Tibial artery (tissue), 4 donors: ENCODE measurements at places on chromosomes 16 and 17.

DNA sequence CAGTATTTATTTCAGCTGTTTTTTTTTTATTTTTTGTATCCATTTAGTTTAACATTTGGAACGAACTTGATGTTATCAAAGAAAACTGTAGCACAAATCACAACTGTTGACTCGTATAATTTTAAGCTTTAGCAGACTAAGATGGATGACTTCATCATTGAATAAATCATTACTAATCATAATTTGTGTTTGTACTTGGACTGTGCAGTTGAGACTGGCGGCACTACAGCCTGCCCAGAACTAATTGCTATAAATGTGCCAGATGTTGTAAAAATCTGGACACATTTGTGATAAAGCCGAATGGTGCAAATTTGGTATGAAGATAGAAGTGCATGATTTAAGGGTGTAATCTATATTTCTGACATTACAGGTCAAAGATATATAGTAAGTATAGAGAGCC is 897.7 kb upstream of the CDH8 start:
- no peak for DNase-seq

- DNase-seq: no peak
Observed at GRCh38 chr17:34820922-34821321, 140.3 kb downstream of the CCT6B start.

- peak; percentile 80 for DNase-seq
Observed at GRCh38 chr16:3157229-3158025, 22.6 kb downstream of the ZNF213 start.

GRCh38 chr17:73090396-73091202 is 1.9 kb downstream of the SLC39A11 start:
- DNase-seq: no peak

GRCh38 chr16:76123966-76124365 is 153.2 kb upstream of the CNTNAP4 start:
- no peak for DNase-seq

- DNase-seq: no peak
Observed at GRCh38 chr17:347309-347899, 5.2 kb downstream of the RPH3AL start.

GRCh38 chr16:57906382-57907316 is 64.3 kb downstream of the CNGB1 start:
- no peak for DNase-seq

DNA sequence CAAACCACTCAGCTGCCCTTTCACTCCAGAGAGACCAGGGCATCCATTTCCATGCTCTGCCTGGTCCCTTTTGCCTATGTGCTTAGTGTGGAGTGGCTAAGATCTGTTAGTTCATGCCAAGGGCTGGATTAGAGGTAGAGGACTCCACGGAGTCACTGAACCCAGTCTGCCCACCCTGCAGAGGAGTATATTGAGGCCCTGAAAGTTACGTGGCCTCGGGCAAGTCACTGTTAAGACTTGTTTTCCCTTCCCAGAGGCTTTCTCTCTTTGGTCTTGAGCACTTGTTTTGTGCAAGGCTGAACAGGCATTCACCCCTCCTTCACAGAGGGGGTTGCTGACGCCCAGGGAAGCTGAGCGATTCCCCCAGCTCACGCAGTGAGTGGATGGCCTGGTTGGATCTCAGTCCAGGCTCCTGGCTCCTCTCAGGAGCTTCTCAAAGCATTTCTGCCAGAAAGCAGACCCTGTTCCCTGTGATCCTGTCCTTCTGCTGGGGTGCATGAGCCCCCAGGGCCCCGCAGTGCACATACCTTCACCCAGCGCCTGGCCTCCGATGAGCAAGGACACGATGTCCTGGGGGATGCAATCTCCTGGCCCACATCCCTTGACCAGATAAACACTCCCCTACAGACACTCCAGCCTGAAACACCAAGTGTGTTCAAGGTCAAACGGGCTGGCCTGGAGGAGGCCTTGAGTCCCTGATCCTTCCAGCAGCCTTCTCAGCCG is 153.4 kb upstream of the GSE1 start:
- DNase-seq: no peak

DNA sequence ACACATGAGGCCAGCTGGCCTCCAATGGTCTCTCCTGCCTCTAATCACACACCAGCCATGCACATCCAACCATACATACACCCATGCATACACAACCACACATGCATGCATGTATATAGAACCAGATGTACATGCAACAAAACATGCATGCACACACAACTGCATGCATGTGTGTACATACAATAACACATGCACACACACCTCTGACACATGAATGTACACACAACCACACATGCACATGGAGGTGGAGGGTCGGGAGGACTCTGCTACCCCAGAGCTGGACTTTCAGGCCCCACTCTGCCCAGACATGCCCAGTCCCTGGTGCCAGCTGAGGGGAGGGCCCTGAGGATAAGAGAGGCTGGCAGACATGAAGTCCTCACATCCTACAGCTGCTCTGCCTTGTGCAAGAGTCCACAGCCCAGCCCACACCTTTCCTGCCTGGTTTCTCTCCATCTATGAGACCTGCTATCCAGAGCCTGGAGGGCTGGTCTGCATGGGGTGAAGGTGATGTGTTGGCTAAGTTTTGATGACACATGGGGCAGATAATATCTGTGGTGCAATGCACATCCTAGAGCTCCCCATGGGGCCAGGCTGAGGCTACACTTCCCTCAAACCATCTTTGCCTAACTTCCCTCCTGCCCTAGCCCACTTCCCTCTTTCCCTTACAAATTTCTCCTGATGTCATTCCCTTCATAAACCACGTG is 50.9 kb upstream of the SDK2 start:
- no peak for DNase-seq

DNA sequence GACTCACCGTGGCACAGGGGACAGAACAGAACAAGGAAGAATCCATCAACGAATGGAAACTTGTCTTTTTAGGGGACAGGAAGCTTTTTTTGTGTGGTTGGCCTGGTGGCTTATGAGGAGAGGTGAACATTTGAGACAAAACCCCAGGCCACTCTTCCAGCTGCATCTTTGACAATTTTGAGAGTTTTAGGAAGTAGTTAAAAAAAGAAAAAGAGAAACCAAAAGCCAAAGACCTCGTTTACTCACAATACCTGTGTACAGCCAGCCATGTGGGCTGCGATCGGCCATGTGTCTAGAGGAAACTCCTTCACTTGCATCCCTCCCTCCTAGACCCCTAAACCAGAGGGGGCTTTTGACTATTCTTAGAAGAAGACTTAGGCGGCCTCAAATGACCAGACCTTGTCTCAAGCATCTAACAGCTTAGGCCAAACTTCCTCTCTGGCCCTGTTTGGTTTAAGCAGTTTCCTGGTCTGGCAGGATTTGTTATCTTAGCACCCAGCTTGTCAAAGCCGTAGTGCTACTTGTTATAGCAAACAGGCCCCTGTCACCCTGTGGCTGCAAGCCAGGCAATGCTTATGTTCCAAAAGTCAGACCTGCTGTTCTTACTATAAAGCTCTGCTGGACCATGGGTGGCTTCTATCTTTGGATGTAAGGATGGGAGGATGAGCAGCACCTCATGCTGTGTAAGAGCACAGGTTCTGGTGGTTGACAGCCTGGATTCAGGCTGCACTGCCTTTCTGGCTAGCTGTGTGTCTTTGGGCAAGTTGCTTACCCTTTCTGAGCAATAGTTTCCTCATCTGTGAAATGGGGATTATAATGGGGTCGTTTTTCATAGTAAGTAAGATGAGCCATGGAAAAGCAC is 17.7 kb downstream of the KSR1 start:
- no peak for DNase-seq

GRCh38 chr17:44363613-44364159 is at the start of gene FAM171A2:
Gene FAM171A2, minus strand, starts transcription at chr17:44363853. Its CDS starts 139 bp downstream, at chr17:44363714.
- peak; percentile 67 for DNase-seq

- DNase-seq: peak; percentile 53
Observed at GRCh38 chr16:57532266-57532625, 4.1 kb downstream of the CCDC102A start.

- no peak for DNase-seq
Observed at GRCh38 chr16:23105309-23105708, 43.9 kb downstream of the USP31 start.

GRCh38 chr17:29575511-29576213 is 7.2 kb downstream of the TP53I13 start:
- DNase-seq: no peak

DNA sequence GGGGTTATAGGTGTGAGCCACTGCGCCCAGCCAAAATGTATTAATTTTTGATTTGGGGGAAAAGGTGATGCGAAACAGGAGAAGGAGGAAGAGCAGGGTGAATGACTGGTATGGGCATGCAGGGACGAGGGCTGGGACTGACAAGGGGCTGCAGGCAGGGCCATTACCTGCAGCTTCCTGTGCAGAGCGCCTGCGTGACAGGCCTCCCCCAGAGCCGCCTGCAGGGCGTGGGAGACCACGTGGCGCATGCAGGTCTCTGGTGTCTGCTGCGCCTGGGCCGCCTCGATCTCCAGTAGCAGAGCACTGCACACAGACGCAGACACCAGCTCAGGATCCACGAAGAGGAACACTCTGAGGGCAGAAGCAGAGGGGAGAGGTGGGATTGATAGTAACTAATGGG is 32.4 kb downstream of the PIK3R6 start:
- no peak for DNase-seq

DNA sequence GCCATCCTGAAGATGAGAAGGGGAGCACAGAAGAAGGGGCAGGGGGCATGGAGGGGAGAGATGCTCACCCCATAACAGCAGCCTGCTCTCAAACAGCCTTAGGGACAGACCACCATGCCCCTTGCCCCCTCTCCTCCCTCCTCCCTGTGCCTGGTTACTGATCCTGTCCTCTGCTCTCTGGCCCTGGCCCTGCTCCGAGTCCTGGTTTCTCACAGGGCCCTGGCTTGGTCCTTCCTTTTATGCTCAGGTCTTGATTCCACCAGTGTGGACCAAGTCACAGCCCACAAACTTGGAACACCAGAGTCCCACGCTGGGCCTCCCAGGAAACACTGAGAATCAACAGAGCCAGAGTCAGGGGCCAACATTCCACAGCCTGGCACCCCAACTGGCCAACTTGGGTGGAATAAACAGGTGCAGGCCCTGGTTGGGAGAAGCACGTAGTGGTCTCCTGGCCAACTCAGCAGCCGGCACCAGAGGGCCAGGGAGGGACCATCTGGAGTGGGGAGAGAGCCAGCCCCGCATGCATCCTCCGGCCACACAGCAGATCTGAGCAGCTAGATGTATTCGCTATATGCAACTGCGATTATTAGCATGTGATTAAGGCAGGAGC is 44.9 kb upstream of the CDC42EP4 start:
- DNase-seq: no peak

DNA sequence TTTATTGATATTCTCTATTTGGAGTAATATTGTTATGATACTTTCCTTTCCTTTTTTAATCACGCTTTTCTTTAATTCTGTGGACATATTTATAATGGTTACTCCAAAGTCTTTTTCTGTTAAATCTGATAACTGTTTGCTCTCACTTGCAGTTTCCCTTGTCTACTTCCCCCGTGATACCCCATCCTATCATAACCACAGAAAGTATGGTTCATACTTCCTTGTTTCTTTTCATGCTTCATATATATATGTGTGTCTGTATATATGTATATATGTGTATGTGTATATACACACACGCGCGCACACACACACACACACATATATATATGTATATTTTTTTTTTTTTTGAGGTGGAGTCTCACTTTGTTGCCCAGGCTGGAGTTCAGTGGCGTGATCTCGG is 23.5 kb downstream of the SPECC1 start:
- DNase-seq: no peak

DNA sequence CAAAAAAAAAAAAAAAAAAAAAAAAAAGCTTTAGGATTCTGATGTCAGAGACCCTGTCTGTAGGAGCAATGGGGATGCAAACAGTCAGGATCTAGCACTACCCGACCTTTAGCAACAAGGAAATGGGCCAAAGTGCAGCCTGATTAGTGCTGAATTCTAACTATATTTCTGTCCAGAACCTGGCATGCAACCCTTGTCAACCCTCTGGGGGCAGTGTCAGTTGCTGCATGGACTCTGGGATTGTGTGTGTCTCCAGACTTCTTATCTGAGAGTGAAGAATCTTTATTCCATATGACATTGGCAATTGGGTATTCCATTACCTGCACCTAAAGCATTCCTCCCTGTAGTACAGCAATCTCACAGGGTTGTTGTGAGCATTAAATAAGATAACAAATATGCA is 120.3 kb upstream of the CRHR1 start:
- peak; percentile 16 for DNase-seq

GRCh38 chr16:24685539-24686432 is 43.7 kb upstream of the TNRC6A start:
- peak; percentile 81 for DNase-seq

GRCh38 chr17:51672065-51672464 is 411.7 kb downstream of the UTP18 start:
- DNase-seq: no peak

DNA sequence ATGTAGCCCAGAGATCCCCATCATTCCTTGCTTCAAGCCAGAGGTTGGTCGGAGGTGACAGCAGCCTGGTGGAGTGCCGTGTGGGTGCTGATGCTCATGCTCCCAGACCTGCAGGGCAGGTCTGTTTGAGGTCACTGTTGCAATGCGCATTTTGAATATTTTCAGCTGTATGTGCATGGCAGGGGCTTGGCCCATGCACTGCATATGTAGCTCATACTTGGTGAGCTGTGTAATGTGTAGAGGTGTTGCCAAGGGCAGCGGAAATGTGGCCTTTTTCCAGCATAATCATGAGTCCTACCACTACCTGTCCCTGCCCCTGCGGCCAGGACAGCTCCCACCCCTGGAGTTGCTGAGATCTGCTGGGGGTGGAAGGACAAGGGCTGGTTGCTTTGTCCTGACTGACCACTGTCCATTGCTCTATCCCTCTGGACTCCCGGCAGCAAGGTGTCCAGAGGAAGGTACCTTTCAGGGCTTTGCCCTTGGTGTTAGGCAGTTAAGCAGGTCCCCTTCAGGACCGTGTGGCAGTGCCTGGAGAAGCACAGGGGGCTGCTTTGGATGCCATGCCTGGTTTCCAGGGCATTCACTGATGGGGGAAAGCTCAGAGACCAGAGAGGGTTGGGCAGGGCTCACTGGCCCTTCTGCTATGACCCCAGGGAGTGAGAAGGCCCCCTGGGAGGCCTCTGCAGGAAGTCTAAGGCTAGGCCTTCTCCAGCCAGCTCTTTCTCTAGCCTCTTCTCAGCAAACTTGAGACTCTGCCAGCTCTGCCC is 215.2 kb downstream of the NTN1 start:
- DNase-seq: no peak

DNA sequence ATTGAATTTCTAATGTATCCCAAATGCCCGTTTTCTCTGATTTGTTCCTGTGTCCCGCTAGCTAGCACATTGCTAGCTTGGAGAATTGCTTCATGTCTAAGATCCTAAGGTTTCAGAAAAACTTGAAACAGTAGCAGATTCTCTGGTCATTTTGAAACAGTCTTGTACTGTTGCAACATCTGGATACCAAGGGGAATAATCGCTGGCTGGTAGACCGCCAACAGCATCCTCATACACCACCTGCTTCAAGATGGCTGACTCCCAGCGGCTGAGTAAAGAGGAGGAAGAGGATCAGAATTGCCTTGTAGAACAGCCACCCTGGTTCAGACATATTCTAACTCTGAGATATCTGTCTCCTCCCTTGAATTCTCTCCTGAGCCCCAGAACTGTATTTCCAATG is 226.7 kb upstream of the ELAC2 start:
- DNase-seq: no peak

- no peak for DNase-seq
Observed at GRCh38 chr17:73470316-73470826, 158.6 kb upstream of the CDC42EP4 start.

GRCh38 chr16:81497690-81498089 is 53.1 kb downstream of the CMIP start:
- DNase-seq: no peak

GRCh38 chr17:79189305-79189704 is 114.7 kb downstream of the ENGASE start:
- DNase-seq: no peak
